Activated naive CD8-positive, alpha-beta T cell treated with anti-CD3 and anti-CD28 coated beads, Interleukin-2, amount 50 U/mL, for 16 hours (primary cell): ENCODE measurements at places on chromosomes 3 and 15.

DNA sequence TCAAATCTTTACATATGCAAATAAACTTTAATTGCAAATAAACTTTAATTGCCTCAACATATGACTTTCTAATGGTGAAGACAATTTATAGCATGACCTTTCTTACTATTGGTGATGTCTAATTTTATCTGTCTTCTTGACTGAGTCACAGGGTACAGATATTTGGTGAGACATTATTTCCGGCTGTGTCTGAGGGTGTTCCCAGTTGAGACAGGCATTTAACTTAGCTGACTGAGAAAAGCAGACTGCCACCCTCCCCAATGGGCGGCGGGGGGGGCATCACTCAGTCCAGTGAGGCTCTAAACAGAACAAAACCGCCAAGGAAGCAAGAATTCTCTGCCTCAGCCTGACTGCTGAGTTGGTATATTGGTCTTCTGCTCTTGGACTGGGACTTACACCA, 160.0 kb downstream of the TBL1XR1 start:
- DNase-seq: no peak

- no peak for DNase-seq
Observed at GRCh38 chr3:67329358-67329757, 325.1 kb downstream of the SUCLG2 start.

DNA sequence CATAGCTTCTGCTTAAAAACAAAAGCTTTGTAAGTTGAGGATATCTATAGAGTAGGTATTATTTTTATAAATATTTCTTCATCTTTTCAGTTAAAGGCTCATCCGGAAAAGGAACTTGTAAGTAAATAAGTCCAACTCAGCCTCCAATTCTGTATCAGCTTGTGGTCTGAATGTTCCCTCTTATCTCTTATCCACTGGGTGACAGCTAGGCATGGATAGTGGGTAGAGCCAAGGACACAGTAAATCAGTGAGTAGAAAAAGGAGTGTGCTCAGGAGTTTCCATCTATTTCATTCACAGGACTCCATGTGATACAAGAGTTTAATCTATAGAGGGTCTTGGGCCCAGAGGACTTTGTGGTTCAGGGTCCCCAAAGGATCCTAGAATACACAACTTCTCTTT, 50.9 kb downstream of the FRMD5 start:
- no peak for DNase-seq

GRCh38 chr3:62051506-62051905, 321.8 kb downstream of the FEZF2 start:
- DNase-seq: no peak

DNA sequence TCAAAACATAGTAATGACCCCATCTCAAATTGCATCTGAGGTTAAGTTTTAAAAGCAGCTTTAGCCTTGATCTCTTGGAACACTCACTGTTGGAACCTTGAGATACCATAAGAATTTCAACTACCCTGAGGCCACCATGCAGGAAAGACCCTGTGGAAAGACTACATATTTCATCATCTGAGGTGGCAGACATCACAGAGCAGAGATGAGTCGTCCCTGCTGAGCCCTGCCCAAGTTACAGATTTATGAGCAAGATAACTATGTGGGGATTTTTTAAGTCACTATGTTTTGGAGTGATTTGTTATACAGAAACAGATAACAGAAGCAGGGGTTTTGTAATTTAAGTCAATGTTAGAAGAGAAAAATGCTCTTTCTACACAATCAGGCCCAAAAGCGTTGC, 168.4 kb downstream of the STAC start:
- no peak for DNase-seq

DNA sequence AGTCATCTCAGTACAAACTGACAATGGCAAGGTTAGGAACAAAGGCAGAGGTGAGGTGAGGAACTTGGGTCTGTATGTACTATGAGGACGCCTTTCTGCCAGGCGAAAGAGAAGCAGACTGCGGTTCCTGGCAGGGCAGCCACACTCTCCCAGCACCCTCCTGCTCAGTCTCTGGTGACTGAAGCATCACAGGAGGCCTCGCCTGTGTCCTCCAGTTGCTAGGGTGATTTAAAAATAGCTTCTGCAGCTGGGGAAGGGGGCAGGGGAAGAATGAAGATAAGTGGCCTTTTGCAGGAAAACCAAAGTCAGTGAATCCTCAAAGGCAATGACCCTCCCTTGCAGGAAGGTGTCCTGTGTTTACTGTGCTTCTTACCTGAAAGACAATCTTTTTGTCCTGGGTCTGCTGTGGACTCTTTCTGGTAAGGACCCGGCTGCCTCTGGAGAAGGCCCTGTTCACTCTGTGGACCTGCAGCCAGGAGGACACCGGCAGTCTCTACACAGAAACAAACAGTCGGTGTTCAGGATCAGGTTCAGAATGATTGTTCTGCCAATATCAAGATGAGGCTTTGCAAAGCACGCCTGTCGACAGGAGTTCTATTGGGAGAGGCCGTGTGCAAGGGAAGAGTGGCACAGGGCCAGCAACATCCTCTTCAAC, 65.7 kb upstream of the DGKG start:
- DNase-seq: no peak

DNA sequence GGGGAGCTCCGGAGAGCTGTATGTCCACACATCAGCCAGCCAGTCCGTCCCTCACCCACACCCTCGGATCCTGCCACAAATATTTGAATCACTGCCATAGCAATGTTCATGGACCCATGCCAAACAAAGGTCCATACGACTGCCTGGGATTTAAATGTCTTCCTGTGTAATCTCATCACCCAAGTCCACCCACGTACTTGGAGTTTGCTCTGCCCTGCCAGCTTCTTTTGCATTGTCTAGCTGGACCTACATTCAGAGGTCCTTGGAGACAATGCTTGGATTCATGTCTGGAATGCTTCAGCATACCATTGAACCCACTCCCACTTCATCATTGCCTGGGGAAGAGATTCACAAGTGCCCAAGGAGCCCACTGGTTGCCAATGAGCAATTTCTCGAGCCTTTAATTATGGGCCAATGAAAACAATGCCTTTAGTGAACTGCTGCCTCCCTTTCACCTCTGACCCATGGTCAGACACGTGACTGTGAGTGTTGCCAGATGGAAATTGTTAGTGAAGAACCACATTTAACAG, 90.4 kb upstream of the PHLDB2 start:
- DNase-seq: no peak

GRCh38 chr3:45605534-45605933, 11.0 kb downstream of the LIMD1 start:
- DNase-seq: no peak

DNA sequence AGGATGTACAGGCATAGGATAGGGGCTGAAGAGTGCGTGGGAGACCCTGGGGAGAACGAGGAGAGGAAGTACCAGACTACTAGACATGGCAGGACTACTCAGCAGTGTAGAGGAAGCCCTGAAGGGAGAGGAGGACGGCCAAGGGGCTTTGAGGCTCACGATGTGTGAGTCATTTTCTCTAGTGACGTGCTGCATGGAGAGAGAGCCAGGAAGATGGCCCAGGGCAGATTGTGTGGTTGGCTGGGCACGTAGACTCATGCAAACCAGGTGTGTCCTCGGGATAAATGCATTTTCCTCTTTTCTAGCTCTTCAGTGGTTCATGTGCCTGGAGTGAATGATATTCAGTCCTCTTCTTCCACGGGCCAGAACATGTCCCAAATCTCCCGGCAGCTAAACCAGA, 115.0 kb upstream of the ABHD17C start:
- DNase-seq: no peak

- no peak for DNase-seq
Observed at GRCh38 chr3:196778755-196779154, 39.1 kb downstream of the PAK2 start.

DNA sequence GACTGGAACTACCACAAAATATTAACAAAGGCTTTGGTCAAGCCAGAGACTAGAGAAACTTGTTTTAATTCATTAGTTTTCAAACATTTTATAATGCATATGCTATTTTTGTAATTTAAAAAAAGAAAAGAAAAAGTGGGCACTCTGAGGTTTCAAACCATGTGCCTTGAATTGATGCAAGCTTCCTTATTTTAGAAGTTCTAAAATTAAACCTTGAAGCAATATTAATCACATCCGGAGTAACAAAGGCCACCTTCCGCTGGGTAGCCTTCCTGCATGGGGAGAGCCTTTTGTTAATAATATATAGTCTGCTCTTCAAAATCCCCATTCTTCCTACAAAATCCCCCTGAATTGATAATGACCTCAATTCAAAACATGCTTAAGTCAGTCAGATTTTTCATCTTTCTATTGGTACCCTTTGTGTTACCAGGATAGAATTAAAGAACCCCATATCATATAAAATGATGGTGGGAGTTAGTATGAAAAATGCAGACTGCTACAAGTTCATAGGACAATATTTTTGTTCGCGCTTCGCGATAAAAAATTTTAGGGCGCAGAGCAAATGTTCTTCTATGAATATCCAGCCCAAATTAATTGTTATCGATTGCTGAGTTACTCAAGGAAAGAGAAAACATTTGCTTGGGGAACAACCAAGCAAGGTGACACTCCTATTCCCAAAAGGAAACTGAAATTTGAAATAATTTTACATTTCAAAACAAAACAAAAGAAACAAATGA, 30.6 kb downstream of the LDHAL6B start:
- DNase-seq: no peak

DNA sequence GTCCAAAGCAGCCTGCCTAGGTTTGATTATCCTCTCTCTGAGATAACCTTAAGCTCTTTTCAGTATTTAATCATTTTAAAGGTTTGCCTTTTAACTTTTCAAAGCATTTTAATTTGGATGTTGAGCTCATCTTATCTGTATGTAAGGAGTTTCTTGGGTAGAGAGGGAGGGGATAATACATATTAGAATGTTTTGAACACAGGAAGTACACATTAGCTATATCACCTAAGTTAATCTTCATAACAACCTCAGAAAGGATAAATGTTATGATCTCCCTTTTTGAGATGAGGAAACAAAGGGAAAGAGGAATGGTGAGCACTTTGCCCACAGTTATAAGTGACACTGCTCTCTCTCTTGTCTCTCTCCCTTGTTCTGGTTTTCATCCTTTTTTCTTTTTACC, 2.2 kb upstream of the CD47 start:
- no peak for DNase-seq

- no peak for DNase-seq
Observed at GRCh38 chr3:112889357-112889756, 42.7 kb upstream of the CD200R1L start.

DNA sequence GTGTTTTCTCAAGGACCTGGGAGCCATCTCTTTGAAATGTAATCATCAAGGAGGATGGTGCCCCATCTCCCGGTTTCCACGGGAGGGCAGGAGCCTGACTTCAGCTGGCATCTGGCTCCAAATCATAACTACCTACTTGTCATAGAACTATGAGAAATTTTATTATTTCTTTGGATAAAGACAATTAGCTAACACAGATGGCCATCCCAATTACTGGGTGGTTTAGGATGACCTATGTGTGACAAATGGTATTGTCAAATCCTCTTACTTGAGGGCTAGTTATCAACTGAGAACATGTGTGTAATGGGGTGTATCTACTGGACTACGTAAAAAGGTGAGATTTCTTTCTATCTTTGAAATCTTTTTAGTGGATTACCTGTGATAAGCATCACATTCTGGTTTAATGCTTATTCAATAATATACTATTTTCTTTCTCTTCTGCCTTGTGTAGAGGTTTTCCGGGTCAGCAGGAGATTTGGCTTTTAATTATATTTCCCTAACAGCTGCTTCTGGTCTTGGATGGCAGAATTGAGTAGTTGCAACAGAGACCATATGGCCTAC, 15.3 kb upstream of the PARP14 start:
- DNase-seq: no peak

GRCh38 chr3:62956411-62956810, 81.2 kb upstream of the CADPS start:
- DNase-seq: no peak

- DNase-seq: no peak
Observed at GRCh38 chr3:28008235-28008634, 233.2 kb upstream of the CMC1 start.

DNA sequence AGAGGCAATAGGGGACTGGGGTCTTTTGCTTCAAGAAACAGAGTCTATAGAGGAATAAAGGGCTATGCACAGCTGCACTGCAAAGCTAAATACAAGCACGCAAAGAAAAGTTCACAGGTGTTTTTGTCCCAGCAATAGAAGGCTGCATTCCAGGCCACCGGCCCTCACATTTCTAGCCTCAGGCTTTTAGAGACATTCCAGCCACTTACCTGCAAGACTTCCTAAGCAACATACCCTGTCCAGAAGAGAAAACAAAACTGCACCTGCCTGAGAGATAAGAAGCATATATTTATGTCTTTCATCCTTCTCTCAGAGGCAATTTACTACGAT, 220.5 kb downstream of the OPA1 start:
- no peak for DNase-seq

DNA sequence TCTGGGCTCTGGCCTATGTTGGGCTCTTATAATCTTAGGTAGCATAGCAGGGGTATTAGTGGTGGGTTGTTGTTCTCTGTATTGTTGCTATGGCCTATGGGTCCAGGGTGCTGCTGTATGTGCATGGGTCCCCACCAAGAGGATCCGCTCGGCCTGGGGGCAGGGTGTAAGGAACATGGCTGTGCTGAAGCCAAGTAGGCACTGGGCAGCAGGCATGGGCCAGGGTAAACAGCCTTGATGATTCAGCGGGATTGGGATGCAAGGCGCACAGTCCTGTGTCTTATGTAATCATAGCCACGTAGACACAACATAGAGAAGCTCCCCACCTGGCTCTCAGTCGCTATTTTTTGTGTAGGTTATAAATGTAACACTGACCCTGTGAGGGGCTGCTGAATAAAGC, 306.9 kb downstream of the ZPLD1 start:
- DNase-seq: no peak

DNA sequence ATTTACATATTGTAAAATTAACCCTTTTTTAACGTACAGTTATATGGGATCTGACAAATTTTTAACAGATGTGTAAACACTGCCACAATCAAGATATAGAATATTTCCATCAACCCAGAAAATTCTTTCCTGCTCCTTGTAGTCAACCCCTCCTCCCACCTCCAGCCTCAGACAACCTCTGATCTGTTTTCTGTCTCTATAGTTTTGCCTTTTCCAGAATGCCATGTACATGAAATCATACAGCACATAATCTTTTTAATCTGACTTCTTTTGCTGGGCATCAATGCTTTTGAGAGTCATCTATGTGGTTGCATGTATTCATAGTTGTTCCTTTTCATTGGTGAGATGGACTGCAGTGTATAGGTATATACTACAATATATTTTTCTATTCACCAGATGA, 153.0 kb downstream of the SMAD6 start:
- no peak for DNase-seq

DNA sequence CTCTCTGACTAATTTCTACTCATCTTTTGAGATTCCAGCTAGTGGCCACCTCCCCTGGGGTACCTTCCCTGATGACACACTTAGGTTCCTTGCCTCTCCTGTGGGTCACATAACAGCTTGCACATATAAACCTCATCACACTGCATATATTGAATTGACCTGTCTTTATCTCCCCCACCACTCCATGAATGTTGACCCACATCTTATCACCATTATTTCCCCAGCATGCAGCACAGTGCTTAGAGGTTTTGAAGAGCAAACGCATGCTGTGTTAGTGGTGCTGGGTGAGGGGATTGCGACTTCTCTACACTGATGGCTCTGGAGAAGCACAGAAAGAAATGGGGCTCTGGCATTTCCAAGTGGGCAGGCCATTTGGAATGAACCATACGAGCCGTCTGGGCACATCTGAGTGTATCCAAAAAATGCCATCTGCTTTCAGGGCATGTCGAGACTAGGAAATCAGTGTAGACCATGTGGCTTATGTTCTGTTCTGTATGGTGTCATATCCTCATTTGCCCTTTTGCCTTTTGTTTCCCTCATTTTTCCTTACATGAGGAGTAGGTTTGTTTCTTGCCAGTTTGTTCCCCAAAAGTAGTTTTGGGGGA, 333.2 kb upstream of the TRIM42 start:
- no peak for DNase-seq

GRCh38 chr3:117762621-117763037, 1053.0 kb downstream of the TUSC7 start:
- no peak for DNase-seq

- no peak for DNase-seq
Observed at GRCh38 chr15:99996660-99997059, 263.4 kb upstream of the LYSMD4 start.
